ENCODE measurements at places on chromosomes 5 and 9.
A peak's percentile ranks its signal among the peaks of the same experiment; 100 is the strongest.

- no peak for DNase-seq
Observed at GRCh38 chr5:12023614-12024241, 119.5 kb upstream of the CTNND2 start.

- no peak for DNase-seq
Observed at GRCh38 chr9:97136421-97136820, 97.5 kb upstream of the CTSV start.

DNA sequence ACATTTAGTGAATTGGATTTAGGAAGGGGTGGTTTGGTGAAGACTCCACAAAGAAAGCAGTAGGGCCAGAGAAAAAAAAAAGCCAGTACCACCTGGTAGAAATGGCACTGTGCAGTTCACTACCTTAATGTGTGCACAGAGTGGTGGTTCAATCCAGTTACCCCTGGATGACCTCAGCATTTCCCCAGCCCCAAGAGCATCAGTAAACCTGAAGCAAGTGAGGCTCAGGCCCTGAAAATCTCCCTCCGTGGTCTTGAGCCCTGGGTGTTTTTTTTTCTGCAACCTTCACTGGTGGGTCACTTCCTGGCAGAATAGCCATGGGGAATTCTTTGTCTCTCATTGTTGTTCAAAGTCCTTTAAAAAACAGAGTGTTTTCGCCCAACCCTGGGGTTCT lies 202.9 kb downstream of the GADD45G start:
- DNase-seq, result no peak

DNA sequence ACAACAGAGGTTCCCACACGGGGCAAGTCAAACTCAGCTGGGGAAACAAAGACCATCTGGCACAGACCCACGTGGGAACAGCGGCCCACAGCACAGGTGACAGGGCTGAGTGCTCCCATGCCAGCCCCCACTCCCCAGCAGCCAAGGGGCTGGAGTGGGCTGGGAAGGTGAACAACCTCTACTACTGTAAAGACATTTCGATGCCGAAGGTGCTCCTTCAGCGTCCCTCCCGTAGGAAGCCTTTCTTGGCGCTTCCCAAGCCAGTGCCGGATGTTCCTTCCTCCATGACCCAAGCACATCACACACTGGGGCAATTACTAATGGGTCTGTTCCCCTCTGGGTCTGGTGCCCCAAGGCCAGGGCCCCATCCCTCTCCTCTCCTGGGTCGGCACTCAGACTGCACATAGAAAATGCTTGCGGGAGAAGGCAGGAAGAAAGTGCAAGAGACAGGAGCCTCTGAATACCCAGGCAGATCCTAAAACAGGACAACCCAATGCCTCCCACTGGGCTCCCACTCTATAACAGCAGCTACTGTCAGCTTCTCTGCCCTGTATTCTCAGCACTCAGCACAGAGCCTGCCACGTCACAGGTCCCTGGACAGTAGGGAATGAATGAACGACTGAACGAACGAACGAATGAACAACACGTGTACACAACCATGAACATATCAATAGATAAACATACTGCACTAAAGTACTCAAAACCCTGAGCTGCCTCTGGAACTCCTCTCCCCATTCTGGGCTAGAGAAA lies 77.0 kb upstream of the LRRTM2 start:
- DNase-seq, result no peak

DNA sequence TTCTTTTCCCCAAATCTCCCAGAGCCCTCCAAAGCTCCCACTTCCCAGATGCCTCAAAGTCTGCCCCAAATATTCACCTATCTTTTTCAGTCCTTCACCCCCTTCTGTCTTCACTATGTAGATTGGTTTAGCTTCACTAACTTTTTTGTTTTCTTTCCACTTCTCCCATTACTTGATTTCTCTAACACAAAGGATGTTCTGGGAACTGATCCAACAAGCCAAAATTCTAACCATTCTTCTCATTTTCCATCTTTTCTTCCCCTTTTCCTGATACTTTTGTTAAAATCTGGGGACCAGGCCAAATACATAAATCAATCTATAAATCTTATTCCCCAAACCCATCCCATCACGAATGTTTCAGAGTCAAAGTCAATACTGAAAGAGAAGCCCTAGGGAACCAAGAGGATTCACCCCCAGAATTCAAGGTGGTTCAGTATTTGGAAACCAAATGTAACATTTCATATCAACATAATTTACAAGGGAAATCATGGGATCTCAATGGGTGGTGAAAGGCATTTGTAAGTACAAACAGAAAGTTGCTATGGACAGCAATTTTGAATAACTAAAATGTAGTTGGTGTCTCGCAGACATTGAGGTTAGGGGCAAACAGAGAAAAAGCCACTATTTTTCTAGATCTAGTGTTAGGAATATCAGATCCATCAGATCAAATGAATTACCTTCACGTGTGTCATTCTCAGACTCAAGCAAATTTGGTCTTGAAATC lies 35.3 kb downstream of the APTX start:
- no peak for DNase-seq

GRCh38 chr9:112765281-112765680 lies 14.7 kb downstream of the SNX30 start:
- DNase-seq, result no peak

GRCh38 chr5:31581498-31582099 lies 49.5 kb downstream of the C5orf22 start:
- no peak for DNase-seq

DNA sequence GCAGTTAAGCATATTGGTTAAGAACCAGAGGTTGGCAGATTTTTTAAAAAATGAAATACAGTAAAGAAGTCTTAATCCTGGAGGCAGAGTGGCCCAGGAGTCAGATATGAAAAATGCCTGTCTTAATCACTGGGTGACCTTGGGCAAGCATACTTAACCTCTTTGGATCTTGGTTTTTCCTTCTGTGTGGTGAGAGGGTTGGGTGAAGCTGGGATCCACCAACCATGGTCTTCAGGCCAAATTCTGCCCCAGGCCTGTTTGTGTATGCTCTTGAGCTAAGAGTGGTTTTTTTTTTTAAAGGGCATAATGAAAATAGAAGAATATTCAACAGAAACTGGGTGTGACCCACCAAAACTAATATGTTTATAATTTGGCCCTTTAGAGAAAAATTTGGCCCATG lies 20.0 kb upstream of the TEX48 start:
- no peak for DNase-seq

- DNase-seq, result peak; percentile 50
Observed at GRCh38 chr5:141521244-141521781, 32.4 kb downstream of the PCDHGC5 start.

DNA sequence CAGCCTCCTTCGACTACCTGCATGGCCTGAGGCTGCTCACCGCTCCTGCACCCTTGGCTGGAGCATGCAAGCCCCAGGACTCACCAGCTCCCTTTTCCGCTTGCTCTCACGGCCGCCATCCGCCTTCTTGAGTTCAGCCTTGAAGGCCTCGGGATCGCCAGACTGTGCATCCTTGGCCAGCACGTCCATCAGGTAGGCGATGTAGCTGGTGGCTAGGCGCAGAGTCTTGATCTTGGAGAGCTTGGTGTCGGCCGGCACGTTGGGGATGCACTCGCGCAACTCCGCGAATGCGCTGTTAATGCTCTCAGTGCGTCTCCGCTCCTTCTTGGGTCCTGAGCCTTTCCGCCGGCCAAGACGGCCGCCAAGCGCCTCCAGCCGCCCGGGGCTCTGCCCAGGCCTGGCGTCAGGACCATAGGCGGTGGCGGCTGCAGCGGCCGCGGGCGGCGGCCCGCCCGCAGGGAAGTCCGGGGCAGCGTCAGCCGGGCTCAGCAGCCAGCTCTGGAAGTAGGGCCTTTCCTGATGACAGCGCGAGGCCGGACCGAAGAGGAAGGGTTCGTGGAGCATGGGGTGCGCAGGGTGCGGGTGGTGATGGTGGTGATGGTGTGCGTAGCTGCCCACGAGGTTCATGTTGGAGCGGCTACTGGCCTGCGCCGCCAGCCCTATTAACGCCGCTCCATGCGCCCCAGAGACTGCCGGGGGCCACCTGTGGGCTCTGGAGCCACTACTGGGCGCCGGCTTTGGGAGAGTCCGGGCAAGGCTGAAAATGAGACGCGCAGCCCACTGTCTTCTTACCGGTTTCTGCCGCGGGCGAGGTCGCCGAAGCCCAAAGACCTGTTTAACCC lies 424 bp downstream of the HAND1 start:
- DNase-seq, result no peak

GRCh38 chr5:61232490-61233050 lies 70.3 kb upstream of the SMIM15 start:
- no peak for DNase-seq

- DNase-seq, result no peak
Observed at GRCh38 chr5:893711-894110, 1.0 kb downstream of the TRIP13 start.

DNA sequence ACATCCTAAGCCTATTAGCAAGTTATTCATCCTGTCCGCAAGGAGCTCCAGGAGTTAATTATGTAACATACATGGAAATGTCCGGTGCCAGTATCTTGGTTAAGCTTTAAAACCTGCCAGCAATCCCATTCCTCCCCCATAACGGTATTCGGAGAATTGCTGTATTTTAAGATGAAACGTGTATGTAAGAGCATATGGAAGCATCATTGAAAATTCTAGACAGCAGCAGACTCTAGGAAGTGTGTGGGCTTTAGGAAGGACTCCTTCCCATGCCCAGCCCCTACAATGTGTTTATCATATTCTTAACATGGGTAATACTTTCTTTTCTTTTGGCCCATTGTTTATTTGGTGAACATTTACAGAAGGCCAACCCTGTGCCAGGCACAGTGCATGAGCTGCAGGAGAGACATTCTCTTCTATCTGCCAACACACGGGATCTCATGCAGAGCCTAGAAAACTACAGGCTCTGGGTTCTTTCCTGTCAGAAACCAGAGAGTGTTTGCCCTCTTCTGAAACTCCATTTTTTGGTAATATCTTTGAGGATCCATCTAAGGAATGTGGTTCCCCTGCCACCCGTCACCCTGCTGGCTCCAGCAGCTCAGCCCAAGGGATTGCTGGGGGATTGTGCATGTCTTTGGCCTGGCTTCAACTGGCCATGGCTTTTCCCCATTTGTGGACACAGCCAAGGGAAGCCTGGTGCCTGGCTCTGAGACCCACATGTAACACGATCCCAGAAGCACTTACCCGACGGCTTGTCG lies 15.1 kb downstream of the ANGPTL2 start:
- no peak for DNase-seq

DNA sequence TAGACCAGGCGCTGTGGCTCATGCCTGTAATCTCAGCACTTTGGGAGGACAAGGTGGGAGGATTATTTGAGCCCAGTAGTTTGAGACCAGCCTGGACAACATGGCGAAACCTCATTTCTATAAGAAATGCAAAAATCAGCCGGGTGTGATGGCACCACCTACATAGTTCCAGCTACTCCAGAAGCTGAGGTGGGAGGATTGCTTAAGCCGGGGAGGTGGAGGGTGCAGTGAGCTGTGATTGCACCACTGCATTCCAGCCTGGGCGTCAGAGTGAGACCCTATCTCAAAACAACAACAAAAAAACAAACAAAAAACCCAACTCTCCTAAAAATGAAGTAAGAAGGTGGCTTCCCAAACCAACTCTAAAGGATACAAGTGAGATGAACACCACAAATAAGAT lies 23.0 kb downstream of the IARS1 start:
- DNase-seq, result peak; percentile 5

GRCh38 chr9:83346655-83347420 lies 191.4 kb downstream of the FRMD3 start:
- no peak for DNase-seq

- no peak for DNase-seq
Observed at GRCh38 chr9:130167927-130168326, 4.3 kb upstream of the NCS1 start.

DNA sequence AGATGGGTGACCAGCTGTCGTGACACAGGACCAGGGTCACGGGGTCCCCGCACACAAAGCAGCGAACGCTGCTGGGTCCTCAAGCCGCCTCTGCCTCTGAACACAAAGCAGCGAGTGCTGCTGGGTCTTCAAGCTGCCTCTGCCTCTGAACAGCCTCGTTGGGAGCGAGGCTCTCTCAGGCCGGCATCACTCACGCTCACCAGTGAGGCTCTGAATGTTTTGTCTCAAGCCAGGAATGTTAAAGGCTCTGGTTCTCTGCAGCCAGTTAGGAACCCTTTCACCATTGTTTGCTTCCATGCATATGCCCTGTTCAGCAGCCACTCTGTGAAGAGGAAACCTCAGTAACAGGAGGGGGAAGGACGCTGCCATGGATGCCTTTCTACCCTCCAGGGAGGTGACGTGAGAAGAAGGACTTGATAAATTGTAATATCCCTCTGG lies 82.7 kb upstream of the TAF11L2 start:
- no peak for DNase-seq

DNA sequence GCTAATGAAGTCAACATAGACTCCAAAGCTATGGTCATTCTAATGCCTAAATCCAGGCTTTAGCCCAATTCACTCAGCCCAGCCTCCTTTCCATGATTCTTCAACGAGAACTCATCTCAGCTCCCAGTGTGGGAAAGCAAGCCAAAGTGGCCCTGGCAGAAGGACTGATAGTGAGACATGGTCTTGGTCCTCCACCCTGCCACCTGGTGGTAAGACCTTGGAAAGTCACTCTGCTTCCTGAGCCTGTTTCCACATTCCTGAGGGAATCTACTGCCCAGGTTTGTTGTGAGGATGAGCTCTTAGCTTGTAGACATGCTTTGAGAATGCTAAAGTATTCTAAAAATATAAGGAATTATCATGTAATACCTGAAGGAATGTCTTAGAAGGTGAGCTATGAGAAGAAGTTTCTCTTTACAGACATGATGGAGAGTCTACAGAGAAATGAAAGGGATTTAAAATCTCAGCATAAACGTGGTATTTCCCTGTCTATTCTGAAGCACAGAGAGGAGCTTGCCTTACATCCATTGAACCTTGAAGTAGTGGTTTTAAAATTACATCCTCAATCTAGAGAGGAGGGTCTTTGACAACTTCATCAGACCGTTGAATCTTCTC lies 173.5 kb downstream of the TRIM32 start:
- DNase-seq, result peak; percentile 25

DNA sequence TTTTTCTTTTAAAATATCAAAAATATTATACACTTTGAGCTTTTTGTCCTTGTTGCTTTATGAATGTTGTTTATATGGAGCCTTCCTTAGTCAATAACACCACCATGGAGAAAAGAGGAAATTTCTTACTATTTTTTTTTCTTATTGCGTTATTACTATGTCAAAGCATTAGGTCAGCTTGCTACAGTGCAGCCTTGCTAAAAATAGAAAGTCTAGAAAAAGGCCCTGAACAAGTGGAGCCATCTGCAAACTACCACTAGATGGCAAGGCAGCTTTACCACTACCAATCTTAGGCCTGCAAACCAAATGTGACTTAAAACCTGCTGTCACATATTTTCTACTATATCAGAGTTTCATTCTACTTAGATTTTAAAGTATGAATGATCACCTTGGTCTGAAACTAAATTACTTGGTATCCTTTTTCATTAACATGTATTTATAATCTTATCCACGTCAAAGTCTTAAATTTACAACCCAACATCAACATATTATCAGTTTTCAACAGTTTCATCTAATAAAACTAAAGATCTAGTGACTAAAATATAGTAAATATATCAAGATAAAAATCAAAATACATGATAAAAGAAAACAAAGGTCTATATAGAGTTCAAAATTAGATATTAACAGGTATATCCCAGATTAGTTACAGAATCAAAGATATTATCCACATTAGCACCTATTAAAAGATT lies 113.1 kb upstream of the ACOT12 start:
- peak; percentile 24 for DNase-seq

Measured in occipital lobe (tissue), 3 donors.